ENCODE measurements at places on chromosomes 6 and 20.

GRCh38 chr20:37295001-37295400 lies 5.5 kb downstream of the MANBAL start:
- DNase-seq = peak; percentile 15

DNA sequence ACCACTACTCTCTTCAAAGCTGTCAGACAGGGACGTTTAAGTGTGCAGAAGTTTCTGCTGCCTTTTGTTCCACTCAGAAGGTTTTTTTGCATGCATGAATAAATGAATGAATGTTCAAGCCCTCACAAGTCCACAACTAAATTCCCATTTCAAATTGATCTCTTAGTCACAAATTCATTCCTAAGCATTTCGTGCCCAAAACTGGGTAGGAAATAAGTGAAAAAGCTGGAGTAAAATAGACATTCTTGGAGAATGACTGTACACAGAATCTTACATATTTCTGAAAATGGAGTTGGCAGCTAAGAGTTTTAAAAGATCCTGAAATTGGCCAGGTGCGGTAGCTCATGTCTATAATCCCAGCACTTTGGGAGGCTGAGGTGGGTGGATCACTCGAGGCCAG lies 117.6 kb downstream of the PERP start:
- no peak for DNase-seq

DNA sequence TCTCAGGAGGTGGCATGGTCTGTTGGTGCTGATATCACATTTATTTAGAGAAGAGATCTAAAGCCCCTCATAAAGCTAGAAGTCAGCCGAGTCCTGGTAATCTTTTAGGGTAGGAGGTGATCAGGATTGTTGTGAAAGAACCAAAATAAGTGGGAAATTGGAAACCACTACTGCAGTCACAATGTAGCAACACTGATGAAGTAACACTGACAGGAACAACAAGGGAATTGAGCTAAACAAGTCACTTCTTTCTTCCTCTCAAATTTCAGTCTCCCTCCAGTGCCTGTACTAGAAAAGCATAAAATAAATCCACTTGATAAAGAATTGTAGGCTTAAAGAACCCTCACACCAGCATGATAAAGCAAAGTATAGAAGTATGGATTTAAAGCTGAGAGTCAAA lies 1509.0 kb downstream of the GRIK2 start:
- no peak for DNase-seq

DNA sequence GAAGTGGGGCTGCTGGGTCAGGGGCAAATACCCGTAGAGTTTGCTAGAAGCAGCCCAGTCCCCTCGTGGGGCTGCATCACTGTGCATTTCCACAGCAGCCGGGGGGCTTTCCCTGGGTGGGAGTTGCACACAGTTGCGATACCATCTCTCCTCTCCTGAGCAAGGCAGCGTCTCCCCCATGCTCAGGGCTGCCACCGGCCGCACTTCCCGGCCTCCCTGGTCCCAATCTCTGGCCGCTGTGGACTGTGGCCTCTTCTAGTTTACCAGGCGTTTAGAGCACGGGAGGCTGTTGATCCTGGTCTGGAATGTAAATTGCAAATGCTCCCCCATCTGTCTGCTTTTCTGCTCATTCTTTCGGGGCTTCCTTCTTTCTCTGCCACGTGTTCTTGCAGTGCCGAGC lies 31.1 kb downstream of the OSBPL2 start:
- DNase-seq = no peak

- DNase-seq = no peak
Observed at GRCh38 chr20:3935956-3936340, 46.8 kb downstream of the PANK2 start.

DNA sequence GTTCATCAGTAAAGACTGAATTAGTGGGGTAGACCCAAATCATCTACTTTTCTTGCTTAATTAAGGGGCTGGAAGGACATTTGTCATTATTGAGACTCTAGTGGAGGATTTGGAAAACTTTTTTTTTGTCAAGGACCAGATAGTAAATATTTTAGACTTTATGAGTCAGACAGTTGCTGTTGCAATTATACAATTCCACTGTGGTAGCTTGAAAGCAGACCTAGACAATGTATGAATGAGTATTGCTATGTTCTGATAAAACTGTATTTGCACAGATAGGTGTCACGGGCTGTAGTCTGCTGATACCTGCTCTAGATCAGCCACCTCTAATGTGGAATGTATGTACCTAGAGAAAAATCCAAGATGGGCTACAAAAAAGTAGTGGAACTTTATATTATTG lies 175.0 kb downstream of the CARMIL1 start:
- DNase-seq = no peak

DNA sequence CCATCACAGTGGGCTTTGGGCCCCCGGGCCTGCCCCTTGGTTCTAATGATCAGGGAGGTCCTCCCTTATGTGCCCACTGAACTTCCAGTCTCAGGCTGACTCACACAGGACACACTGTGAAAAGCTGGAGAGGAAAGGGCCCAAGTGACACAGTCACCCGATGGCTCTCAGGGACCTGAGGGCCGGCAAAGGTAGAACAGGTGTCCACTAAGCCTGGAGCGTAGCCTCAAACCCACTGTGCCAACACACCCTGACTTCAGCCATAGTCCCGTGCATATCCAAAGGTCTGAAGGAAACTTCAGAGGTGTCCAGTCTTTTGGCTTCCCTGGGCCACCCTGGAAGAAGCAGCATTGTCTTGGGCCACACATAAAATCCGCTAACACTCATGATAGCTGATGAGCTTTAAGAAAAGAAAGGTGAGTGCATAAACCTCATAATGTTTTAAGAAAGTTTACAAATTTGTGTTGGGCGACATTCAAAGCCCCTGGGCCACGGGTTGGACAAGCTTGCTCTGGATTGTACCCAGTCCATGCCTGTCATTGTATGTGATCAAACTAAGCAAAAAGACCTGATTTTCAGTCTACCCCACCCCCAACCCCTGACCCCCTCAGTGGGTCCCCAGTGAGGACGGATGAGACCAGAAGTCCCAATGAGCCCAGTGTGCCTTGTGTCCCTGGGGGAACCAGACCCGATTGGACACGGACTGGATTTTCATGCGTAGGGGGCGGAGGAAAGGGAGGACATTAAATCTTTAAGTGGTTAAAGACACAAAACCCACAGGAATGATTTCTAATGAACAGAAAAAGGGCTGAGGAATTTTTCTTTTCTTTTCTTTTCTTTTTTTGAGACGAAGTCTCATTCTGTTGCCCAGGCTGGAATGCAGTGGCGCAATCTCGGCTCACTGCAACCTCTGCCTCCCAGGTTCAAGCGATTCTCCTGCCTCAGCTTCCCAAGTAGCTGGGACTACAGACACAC lies 6.1 kb downstream of the RAMACL start:
- DNase-seq = no peak

DNA sequence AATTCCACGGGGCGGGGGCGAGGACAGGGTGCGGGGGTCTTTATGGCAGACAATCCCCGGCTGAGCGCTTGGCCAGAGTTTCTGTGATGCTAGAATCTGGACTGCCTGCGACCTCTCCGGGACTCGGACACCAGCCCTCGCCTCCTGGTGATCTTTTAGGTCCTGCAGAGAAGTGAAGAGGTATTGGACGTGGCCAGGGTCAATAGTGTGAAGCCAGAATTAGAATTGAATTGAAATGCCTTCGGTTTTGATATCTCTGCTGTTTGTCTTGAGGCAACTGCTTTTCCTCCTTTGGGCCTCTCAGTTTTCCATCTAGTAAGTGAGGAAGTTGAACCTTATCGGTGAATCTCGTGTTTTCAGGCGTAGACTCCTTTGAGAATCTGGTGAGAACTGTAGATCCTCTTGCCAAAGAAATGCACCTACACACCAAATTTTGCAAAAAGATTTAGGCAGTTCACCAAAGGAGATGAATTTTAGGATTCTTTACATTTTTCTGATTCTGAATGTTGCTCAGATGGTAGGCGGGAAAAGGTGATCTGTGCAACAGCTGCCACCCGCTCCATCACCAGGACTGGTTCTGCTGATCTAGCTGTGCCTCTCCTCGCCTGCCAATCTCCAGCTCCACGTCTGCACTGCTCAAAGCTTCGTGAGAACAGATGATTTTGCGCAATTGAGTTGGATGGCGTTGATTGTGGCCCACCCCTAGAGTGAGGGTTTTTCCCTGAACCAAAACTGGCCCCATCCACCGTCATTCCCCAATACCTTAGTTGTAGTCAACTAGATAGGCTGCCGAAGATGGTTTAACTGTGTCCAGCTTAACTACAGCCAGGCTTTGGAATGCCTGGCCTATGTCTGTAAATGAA lies 837 bp upstream of the OSER1 start:
- peak; percentile 53 for DNase-seq

GRCh38 chr6:73421534-73421933 lies 26.9 kb downstream of the DDX43 start:
- DNase-seq = no peak

- DNase-seq = no peak
Observed at GRCh38 chr20:12201289-12201991, 283.7 kb downstream of the BTBD3 start.

GRCh38 chr6:121839896-121840295 lies 404.4 kb downstream of the GJA1 start:
- DNase-seq = no peak

DNA sequence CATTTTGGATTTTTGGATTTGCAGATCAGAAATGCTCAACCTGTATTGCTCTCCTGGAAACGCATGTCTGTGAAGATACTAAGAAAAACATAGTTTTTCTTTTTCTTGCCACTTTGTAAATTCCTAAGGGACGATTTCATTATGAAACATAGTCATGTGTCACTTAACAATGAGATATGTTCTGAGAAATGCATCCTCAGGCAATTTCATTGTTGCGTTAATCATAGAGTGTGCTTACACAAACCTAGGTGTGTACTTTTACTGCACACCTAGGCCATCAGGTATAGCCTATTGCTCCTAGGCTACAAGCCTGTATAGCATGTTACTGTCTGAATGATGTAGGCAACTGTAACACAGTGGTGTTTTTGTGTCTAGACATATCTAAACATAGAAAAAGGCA lies 13.4 kb upstream of the THEMIS start:
- no peak for DNase-seq

DNA sequence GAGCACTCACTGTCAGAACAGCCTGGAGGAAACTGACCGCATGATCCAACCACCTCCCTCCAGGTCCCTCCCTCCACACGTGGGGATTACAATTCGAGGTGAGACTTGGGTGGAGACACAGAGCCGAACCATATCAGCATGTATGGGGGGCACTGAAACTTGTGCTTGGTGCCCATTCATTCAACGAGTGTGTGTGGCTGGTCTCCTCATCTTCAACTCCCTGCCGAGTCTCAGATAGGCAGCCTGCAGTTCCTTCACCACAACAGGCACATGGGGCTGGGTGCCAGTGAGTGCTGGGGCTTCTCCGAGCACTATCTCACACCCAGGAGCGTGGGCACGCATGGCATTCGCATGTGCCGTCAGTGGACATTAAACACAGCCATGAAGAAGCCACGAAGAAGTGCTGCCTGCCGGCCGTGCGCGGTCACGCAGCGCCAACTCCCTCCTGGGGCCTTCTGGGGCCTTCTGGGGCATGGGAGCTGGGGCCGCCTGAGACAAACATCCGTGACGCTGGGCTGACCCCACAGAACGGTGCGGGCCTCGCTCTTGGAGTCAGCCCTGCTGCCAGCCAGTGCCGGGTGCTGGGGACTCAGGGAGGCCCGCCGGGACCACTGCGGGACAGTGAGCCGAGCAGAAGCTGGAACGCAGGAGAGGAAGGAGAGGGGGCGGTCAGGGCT lies 714 bp upstream of the RTEL1 start:
- DNase-seq = no peak

DNA sequence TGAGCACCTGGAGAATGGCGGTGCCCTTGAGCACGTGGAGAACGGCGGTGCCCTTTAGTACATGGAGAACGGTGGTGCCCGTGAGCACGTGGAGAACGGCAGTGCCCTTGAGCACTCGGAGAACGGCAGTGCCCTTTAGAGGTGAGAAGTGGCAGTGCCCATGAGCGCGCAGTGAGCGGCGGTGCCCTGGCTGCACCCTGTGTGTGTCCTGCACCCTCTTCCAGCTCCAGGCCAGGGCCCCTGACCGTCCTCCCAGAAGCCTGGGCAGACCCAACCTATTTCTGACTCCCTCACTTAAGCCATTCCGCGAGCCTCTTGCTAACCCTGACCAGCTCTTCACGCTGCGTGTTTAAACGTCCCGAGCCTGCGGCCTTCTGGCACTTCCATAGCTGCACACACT lies 151.3 kb downstream of the DLL1 start:
- DNase-seq = no peak

- no peak for DNase-seq
Observed at GRCh38 chr20:22412977-22413868, 171.1 kb downstream of the FOXA2 start.

DNA sequence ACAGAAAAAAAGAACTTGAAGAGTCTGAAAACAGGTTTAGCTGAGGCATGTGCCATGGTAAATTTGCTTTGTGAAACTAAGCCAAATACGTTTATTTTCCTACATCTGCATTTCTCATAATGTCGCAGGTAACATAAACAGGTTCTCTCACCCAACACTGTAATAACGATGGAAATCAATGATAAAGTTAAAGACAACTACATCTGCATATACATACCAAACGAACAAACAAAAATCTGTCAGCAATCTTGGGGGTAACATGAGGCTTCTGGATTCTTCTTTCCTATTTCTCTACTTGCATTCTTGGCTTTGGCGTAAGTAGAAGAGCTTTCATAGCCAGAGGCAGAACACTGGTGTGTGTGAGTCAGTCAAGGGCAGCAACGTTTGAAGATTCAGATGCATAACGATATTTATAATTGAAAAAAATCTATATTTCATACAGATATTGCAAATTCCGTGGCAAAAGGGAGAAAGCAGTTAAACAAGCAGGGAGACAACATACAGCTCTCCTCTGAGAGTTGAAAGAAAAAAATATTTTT lies 195.1 kb downstream of the EDN1 start:
- DNase-seq = no peak

- DNase-seq = no peak
Observed at GRCh38 chr6:11644601-11645000, 107.1 kb downstream of the TMEM170B start.

DNA sequence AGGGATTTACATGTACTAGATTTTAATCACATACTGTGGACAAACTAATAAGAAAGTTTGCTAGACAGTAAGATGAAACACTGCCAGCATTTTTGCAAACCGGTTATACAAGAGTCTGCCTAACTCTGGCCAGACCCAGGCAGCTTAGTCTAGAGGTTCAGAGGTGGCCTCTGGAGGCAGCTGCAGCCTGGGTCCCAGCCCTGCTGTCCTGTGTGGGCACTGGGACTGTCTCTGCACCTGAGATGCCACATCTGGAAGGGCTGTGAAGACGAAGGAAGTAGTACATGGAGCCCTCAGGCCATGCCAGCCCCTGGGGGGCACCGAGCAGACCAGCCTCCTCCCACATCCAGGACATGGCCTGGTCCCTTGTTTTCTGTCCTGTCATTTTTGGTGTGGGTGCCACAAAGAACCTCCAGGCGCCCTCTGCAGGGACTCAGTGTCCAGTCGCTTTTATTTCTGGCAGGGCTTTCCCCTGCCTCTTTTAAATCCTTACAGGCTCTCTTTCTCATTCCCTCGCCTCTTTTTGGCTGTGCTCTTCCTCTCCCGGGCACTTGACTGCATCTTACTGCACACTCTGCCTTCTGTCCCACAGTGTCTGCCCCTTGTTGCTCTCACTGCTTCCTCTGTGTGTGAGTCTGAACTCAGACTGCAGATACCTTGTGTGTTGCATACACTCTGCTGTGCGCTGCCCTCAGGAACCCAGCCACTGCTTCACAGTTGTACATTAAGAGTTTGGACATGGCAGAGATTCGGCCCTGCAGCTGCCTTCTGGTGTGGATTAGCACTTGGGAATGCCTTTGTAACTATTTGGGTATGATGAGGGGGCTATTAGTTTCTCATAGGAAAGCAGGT lies 216.7 kb downstream of the ZDHHC14 start:
- no peak for DNase-seq
